ENCODE measurements at places on chromosomes 13 and 19. TPM values are rescaled to one million over a fixed set of nuclear protein-coding genes. Genes with fewer than 3 reads are reported as not detected.
A peak's percentile ranks its signal among the peaks of the same experiment; 100 is the strongest.

GRCh38 chr13:77702366-77702765 lies 4.9 kb downstream of the SLAIN1 start:
- no peak for DNase-seq

GRCh38 chr19:33638167-33639034 lies 16.6 kb downstream of the CHST8 start:
- no peak for DNase-seq

Gene TEX26
- polyA plus RNA-seq = not detected

Gene ABHD8
- 28.5 TPM for polyA plus RNA-seq

- DNase-seq = no peak
These were observed 511.8 kb upstream of the NBEA start for GRCh38 chr13:34430294-34430693.

DNA sequence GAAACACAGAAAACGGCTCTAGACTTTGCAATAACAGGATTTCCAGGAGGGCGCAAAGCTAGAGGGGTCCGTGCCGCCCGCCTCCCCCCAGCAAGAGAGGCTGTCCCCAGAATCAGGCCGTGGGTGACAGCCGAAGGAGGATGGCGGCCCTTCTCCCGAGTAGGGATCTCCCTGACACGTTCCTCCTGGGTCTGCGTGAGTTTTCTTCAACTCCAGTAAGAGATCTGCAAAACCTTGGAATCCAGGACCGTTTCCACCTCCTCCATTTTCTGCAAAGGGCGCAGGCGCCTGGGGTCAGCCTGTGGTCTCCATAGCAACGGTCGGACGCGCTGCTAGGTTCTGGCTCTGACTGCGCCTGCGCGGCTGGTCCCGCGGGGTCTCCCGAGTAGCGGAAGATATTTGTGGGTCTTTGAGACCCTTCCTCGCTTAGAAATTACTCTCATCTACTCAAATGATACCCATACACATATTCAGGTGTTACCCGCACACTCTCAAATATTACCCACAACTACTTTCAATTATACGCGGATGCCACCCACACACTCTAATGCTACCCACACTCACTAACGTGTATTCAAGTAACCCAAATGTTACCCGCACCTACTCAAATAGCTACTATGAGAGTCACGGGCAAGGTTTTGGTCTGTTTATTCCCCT lies 2.1 kb downstream of the PNMA8C start:
- DNase-seq = peak; percentile 91

DNA sequence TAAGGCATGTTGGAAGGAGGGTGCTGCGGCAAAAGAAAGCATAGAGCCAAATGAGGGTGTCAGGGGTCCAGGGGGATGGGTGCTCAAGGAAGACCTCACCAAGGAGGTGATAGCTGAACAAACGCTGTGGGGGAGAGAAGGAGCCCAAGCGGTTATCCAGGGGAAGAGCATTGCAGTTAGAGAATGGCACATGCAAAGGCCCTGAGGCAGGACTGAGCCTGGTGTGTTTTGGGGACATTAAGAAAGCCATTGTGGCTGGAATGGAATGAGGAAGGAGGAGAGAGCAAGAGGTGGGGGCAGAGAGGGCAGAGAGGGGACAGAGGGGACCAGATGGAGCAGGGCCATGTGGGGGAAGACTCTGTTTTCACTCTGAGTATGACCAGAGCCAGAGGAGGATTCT lies 6.1 kb upstream of the MYH14 start:
- no peak for DNase-seq

GRCh38 chr13:113862191-113862930 lies 1.5 kb downstream of the GAS6 start:
- no peak for DNase-seq

- no peak for DNase-seq
These were observed 35.2 kb upstream of the WDFY2 start for GRCh38 chr13:51549050-51549449.

Gene FAM187B
- not detected for polyA plus RNA-seq

- DNase-seq = no peak
These were observed 103.7 kb downstream of the ABCC4 start for GRCh38 chr13:95197548-95197947.

Gene GSX1
- 0.08 TPM for polyA plus RNA-seq

Gene MBD3L2
- polyA plus RNA-seq = not detected

Gene KLK12
- not detected for polyA plus RNA-seq

DNA sequence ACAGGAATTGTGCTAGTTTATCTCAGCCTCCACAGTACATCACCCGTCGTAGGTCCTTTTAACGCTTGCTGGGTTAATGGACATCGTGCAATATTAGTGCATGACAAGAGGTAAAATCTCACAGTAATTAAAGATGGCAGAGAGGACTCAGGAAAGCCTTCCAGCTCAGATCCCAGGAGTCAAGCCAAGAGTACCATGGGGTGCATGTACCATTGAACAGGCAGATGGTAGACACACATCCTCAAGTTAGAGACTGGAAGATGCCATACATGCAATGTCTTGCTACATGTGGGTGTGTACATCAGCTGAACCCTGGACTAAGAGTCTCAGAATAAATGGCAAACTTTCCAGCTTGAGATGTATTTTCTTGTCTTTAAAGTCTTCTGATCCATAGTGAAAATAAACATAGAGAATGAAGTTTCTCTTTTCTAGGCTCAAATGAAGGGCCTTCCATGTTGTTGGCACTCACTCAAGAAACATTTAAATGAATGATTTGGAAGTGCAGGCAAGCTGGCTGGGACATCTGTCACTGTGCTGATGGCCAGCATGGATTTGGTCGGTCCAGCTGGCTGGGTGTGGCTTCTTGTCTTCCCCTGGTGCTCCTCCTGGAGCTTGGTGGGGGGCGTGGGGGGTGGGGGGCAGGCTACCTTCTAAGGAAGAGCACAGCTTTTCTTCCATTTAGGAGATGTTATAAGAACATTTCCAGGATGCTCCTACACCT lies 290.9 kb upstream of the MAB21L1 start:
- DNase-seq = no peak

Gene GRIK5
- polyA plus RNA-seq = 25.3 TPM

Gene ZNF112
- polyA plus RNA-seq = 0.70 TPM

DNA sequence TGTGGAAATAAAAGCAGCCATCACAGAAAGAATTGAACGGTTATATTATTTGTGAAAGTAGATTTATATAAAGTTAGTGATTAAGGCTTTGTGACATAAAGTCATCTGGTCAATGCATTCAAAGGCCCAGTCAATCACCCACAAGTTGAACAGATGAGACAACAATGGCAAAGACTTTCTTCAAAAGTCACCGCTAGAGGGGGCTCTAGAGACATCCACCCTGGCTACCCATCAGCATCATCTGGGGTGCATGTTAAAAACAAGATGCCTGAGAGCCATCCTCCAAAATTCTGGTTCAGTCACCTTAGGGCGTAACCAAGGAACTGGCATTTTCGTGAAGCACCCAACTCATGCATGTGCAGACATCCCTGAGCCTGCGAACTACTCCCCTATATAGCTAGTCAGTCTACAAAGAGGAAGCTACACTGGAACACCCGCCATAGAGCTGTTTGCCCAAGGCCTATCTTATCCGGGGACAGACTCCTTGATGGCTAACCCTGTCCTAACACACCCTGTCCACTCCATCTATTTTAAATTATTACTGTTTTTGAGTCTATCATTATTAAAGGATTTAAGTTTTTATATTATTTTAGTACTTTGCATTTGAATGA lies 970.5 kb downstream of the UQCRFS1 start:
- no peak for DNase-seq

DNA sequence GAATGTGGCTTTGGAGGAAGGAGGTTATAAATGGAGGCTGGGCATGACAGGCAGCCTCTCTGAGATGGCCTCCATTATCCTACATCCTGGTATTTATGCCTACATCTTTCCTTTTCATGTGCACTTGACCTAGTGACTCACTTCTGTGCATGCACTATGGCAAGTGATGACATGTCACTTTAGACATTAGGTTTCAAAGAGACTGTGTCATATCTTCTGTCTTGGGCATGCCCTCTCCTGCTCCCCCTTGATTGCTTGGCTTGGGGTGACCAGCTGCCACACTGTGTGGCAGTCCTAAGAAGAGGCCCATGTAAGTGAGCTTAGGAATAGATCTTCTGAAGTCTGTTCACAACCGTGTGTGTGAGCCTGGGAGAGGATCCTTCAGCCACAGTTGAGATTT lies 472.8 kb downstream of the FGF9 start:
- no peak for DNase-seq

DNA sequence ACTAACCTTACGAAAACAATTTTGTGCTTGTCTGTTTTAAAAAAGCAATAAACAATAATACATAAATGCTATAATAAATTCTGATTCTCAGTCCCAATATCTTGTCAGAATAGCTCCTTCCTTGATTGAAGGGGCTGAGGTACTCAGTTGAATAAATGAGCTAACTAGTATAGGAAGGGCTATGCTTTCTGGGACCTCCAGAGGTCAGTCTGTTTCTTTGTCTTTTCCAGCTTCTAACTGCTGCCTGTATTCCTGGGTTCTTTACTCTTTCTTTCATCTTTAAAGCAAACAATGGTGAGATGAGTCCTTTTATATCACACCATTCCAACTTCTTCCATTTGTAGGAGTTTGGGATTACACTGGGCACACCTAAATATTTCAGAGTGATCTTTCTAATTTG lies 1297.0 kb upstream of the ATXN8OS start:
- DNase-seq = no peak

DNA sequence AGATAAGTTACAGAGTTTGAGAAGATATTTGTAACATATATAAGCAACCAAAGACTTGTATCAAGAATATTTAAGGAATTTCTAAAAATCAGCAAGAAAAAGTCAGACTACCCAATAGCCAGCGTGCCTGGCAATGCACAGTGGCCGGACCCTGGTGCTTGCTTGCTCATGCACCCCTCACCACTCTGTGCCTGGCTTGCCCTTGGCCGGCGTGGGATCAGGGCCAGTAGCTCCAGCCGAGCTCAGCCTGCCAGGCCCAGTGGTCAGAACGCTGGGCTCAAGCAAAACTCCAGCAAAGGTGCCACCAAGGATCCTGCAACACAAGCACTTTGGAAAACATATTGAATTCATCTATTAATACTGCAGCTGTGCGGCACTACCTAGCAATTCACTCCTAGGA lies 95.1 kb downstream of the KATNAL1 start:
- no peak for DNase-seq

DNA sequence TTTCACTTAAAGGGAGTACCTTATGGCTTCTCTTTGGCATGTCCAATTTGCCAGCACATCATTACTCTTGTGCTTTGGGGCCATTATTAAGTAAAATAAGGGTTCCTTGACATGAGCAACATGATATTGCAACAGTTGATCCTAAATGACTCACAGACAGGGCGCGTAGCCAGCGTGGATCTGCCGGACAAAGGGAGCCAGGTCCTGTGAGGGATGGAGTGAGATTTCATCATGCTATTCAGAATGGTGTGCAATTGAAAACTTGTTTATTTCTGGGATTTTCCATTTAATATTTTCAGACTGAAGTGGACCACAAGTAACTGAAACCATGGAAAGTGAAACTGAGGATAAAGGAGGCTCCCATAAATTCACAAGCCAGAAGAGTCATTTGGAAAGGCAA lies 48.6 kb upstream of the WASF3 start:
- no peak for DNase-seq

GRCh38 chr13:112056739-112057438 lies 10.1 kb upstream of the SOX1 start:
- DNase-seq = no peak

Gene LILRA2
- polyA plus RNA-seq = not detected

DNA sequence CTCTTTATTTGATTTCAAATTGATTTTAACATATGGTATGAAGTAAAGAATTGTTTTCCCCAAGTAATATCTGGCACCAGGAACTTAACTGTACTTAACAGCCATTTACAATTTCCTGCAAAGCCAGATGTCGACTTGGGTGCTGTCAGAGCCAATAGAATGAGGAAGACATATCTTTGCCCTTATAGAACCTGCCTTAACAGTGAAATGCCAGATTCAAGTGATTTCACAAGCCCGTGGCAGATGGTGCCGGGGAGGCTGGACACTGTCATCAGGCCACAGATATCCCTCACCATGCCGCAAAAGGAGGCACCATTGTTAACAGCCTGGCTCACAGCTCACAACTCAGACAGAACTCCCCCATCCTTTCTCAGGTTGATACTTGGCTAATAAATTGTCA lies 48.7 kb downstream of the ESD start:
- DNase-seq = no peak

DNA sequence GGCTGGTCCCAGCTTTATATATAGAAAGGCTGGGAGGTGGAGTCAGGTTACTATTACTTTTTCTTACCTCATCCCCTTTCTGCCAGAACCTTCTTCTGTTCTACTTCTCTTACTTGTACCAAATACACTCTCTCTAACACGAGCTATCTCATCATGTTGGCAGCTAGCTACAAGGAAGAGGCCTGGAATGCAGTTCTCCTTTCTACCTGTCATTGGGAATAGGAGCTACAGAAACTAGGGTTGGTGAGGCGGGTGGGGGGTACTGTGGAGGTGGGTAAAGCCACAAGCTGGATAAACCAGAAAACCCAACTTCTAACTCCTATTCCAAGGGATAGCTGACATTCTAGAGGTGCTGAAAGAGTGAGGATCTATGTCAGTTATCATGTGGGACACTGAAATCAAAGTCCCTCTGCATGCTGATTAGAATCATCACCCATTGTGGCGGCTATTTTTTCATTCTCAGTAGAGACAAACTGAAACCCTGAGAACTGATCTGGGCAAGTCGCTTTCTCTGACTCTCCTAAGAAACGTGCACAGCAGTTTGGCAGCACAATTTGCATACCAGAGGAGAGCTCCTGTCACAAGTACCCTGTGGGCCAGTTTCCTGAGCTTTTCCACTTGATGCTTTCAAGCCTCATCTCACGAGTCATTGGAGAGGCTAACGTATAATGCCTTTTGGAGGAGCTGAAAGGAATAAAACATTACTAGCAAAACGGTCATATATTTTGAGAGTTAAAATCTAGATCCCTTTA lies 358.1 kb downstream of the ENOX1 start:
- DNase-seq = no peak

- peak; percentile 85 for DNase-seq
These were observed 3.2 kb downstream of the CCNP start for GRCh38 chr19:40223135-40223822.
